ENCODE measurements at places on chromosomes 5 and 9. TPM values are rescaled to one million over a fixed set of nuclear protein-coding genes. Genes with fewer than 3 reads are reported as not detected.

DNA sequence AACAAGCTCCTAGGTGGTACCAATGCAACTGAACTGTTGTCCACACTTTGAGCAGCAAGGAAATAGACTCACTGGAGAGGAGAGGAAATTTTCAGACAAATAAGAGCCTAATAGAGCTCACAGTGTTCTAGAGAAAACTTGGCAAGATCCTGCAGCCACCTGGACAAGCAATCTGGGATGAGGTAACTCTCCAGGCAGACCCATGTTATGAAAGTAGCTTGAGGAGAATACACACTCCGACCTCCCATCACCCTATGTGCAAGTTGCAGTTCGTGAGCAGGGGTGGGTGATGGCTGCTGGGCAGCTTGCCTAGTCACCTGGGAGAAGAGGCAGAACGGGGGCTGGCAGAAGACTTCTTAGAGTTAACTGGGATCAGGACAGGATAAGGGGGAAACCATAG, 102.2 kb downstream of the KLF4 start:
- H3K4me3 ChIP-seq = no peak overlapping the region
- H3K27me3 ChIP-seq = no peaks in the 10 kb centered on the region
- H3K4me1 ChIP-seq = peaks cover 37% of the 10 kb centered on the region
- no peaks in the 10 kb centered on the region for H3K36me3 ChIP-seq
- DNase-seq = no peak
- H3K27ac ChIP-seq = peak overlapping the region; percentile 67

- H3K36me3 ChIP-seq = no peaks in the 10 kb centered on the region
- no peak overlapping the region for H3K27ac ChIP-seq
- no peak for DNase-seq
- H3K4me1 ChIP-seq = peaks cover 5% of the 10 kb centered on the region
- no peaks in the 10 kb centered on the region for H3K27me3 ChIP-seq
- no peak overlapping the region for H3K4me3 ChIP-seq
Measured at GRCh38 chr9:120971938-120972337, 45.3 kb upstream of the TRAF1 start.

DNA sequence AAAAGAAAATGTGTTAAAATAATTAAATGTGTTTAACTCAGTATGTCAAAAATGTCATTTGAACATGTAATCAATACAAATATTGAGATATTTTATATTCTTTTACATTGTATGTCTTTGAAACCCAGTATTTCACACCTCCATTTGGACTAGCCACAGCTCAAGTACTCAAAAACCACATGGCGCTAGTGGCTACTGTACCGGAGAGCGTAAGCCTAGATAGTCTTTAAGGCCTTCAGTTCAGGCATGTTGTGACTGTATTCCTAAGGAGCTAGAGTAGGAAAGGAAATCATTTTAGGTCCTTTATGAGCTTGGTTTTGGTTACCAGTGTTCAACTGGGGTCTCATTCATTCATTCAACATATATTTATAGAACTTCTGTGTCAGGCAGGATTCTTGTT, 12.8 kb downstream of the FBXW2 start:
- H3K4me1 ChIP-seq = peaks cover 44% of the 10 kb centered on the region
- H3K27me3 ChIP-seq = no peaks in the 10 kb centered on the region
- no peak overlapping the region for H3K27ac ChIP-seq
- peaks cover 55% of the 10 kb centered on the region for H3K36me3 ChIP-seq

GRCh38 chr9:136132512-136133050, 13.9 kb upstream of the TMEM250 start:
- DNase-seq = no peak
- H3K4me1 ChIP-seq = peaks cover 37% of the 10 kb centered on the region
- H3K27ac ChIP-seq = no peak overlapping the region
- H3K4me3 ChIP-seq = peak overlapping the region; percentile 48
- no peaks in the 10 kb centered on the region for H3K36me3 ChIP-seq

DNA sequence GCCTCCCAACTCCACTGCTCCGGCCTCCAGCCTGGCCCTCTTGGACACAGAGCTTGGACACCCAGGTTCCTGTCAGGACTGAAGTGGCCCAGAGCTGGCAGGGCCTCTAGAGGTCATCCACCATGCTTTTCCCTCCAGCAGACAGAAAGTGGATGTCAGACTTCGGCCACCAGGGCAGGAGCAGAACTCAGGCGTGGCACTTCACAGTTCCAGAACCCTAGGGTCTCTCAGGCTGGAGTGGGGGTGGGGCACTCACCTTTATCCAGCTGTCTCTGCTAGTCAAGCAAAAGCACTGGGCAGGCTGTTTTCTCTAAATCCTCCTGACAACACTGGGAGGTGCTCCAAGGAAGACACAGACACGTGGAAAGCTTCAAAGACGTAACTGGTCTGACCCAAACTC, 35.6 kb upstream of the N4BP3 start:
- H3K4me1 ChIP-seq = peaks cover 11% of the 10 kb centered on the region
- peaks cover 20% of the 10 kb centered on the region for H3K27me3 ChIP-seq
- no peak overlapping the region for H3K27ac ChIP-seq

The PCDHGA11 gene
- 1.3 TPM for total RNA-seq

DNA sequence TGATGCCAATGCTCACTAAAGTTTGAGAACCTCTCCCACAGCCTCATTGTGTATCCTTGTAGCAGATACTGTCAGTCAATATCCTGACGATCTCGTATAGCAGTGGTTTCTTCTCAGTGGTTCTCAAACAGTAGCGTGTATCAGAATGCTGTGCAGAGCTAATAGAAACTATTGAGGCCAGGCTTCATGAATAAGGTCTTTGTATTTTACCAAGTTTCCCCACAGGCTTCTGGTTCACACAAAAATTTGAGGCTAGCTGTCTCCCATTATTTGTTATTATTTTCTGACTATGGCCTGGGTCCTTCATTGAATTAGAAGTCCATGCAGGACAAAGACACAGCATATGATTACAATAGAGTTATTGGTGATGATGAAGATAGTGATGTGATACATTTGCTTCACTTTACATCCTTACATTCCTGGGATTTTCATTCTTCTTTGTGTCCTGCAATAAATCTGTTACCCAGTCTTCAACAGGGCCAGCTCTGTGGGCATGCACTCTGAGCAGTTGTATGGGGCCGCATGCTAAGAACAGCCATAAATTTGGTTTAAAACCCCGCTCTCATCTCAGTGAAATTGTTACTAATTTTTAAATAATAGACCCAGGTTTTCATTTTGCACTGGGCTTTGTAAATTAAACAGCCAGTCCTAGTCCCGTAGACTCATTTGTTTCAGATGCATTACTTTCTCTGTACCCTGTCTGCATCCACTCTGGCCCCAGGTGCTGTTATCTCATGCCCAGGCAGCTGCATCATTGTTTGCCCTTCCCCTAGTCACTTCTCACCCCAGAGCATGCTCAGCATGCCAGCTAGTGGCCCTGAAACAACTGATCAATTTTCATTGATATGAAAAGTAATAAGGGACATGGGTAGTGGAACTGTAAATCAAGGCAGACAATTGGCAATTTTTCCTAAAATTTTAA, 199.9 kb upstream of the PIK3R1 start:
- no peak overlapping the region for H3K4me3 ChIP-seq
- no peaks in the 10 kb centered on the region for H3K36me3 ChIP-seq
- H3K4me1 ChIP-seq = no peaks in the 10 kb centered on the region
- H3K27ac ChIP-seq = no peak overlapping the region
